ENCODE measurements at places on chromosomes 7 and 10.
A peak's percentile ranks its signal among the peaks of the same experiment; 100 is the strongest.

DNA sequence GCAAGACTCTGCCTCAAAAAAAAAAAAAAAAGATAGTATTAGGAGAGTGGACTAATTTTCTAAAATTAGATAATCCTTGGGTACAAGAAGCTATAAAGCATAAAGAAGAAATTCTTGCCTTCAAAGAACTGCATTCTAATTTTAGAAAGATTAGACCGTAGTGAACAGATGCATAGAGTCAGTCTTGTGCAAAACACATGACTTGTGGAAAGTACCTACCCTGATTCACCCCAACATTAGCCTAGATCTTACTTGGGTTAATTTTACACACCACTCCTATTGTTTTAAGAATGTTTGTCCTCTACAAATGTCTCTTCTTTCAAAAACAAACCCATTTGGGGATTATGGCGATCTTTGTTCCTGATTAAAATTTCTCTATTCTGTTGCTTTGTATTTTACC is 38.9 kb upstream of the SP8 start:
- DNase-seq = no peak

- DNase-seq = no peak
Observed at GRCh38 chr7:115354925-115355324, 433.0 kb downstream of the MDFIC start.

DNA sequence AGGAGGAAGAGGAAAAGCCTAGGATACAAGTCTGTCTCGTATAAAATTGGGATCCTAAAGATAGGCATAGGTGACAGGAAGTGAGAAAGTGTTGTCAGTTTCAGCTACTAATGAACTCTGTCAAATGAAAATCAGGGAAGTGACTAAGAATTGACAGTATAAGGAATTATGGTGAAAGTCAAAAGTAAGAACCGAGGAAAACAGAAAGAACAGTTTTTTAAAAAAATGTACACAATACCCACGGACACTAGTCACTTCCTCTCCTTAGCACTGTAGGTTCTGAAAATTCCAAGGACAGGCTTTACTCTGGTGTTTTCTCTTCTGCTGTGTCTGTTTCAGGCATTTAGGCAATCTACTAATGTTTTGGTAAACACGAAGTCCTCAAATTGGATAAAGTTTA is 42.3 kb downstream of the ATAD1 start:
- no peak for DNase-seq

GRCh38 chr7:111029141-111029572 is 61.8 kb upstream of the LRRN3 start:
- peak; percentile 15 for DNase-seq

- no peak for DNase-seq
Observed at GRCh38 chr7:25834050-25834449, 317.9 kb upstream of the NFE2L3 start.

DNA sequence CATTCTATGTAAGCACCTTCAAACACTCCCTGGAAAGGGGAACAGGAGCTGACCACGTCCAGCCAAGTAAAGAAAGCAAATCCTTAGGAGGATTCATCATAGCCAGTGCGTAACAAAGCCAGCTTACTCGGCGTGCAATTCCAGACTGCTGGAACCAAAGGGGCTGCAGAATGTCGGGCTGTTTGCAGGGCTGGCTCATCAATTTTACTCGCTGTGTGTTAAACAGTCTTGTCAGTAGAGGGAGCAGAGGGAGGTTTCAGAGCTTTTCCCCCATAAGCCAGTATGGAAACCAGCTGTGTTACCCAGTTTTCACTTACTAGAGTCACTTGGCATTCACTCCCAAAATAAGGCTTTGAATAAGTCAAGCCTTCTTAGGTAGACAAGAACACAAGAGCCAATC is 127.1 kb downstream of the KMT2E start:
- peak; percentile 14 for DNase-seq

DNA sequence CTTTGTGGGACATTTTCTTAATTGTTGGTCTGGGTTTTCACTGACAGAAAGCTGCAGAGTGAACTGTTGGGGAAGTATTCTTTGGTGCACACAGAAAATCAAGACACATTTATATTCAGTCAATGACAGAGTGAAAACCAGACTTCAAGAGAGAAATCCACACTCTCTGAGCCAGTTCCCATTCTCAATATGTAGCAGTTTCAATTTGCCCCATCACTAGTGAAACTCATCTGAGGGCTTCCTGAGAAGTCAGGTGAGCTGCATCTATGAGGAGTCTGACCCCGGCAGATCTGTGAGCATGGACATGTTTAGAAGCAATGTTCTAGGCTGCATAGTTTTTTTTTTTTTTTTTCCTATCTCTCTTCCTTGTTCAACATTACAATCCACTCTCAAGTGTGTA is 163.7 kb upstream of the AHR start:
- no peak for DNase-seq

DNA sequence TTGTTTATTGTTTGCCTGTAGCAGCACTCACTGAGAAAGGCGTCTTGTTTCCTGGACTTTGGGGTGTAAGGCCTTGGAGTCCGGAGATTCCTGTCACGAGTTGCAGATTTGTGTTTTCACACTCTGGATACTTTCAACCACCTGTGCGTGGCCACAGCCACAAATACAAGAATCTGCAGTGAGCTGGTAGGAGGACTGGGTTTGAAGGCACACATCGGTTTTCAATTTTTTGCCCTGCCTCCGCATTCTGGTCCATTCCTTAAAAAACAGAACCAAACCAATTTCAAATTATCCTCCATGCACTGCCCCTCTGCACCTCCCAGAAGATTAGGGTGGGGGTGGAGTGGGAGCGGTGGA is 619 bp downstream of the EXOC4 start:
- no peak for DNase-seq

DNA sequence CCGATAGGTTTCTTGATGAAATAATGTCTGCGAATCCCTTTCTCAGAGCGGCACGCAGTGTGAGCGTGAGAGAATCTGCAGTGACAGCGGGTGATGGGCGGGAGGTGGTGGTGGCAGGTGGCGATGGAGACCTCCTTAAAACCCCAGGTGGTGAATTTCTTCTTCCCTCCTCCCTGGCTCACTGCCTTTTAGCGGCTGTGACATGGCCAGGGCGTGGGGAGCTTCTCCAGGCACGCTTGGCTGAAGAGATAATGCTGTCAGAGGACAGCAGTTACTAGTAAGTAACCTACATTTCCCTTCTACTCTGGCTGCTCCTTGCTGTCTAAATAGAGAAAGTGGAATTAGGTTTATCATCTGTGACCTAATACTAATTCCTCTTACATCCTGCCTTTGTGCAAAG is 141.4 kb upstream of the INSYN2A start:
- no peak for DNase-seq

DNA sequence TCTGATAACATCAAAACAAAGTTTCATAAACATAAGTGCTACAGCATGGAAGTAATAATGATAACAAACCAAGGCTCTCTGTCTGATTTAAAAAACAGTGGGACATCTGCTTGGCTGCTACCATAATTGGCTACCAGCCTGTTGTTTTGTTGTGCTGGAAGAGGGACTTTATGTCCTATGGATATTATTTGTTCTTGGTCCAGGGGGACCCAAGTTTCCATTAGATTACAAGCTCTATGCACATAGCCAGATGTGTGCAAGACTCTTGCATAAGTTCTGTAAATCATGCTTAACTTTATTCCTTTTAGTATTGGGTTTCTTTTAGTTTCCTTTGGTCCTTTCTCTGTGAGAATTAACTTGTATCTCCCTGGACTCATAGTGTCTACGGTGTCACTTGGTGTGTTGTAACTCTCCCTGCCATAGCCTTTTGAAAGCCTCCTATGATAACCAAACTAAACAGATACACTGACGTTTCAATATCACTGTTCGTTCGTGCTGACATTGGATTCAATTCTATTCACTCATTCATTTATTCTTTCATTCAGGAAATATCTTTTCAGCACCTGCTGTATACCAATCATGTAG is 41.4 kb upstream of the CD36 start:
- DNase-seq = no peak

GRCh38 chr7:140078392-140078791 is 15.6 kb upstream of the PARP12 start:
- no peak for DNase-seq

GRCh38 chr10:105247831-105248499 is 606.9 kb downstream of the SORCS3 start:
- no peak for DNase-seq

GRCh38 chr7:28666154-28666553 is 253.8 kb downstream of the CREB5 start:
- no peak for DNase-seq

GRCh38 chr7:24980534-24981170 is 674 bp upstream of the OSBPL3 start:
- peak; percentile 80 for DNase-seq

DNA sequence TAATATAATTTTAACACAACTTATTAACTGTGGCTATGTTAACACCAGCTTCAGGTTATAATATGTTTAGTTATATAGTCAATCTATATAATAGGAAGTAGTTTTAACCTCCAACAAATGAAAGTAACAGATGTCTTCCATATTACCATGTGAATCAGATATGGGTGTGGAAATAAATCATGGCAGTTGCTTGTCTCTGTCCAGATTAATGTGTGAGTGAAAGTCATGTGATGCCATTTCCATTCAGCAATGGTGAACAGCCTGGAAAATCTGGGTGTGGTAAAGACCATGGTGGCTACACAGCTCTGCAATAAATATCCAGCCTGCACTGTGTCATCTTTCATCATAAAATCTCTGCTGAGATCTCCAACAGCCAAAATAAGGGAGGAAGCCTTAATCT is 27.8 kb downstream of the HEPACAM2 start:
- DNase-seq = no peak

DNA sequence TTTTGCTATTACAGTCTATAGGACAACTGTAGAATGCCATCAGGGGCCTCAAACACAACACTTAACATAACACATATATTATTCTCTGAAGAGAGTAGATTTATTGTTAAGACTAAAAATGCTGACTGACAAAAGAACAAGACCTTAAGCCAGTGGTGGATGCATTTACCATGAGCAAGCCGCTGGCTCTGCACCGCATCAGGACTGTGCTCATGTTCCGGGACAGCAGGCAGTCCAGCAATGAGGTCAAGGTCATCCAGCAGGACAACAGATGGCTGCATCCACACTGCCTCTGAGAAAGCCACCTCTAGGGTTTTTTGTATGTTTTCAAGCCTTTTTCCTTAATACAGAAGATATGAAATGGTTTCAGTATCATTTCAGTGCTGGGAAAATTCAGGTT is 23.8 kb downstream of the PEX1 start:
- no peak for DNase-seq

- peak; percentile 45 for DNase-seq
Observed at GRCh38 chr10:43137717-43138020, 576 bp upstream of the CSGALNACT2 start.

GRCh38 chr10:7887174-7887816 is 69.0 kb downstream of the TAF3 start:
- DNase-seq = no peak

DNA sequence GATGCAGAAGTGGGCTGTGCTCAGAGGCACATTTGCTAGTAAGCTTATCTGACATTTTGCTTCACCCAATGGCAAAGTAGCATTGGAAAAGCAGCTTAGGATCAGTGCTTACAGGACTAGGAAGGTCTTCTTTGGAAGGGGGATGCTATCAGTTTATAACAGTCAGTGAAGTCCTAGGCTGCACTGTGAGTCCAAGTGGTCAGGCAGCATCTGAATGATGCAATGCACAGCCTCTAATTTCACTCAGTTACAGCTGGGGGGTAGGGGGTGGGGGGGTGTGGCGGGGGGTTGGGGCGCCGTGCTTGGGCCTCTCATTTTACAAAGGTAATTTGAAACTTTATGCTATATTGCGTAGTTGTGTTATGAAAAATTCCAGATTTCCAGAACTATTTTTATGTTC is 652.3 kb upstream of the MGMT start:
- no peak for DNase-seq

GRCh38 chr7:150398108-150398964 is 19.2 kb downstream of the ZNF775 start:
- no peak for DNase-seq

GRCh38 chr10:100468978-100469377 is 6.2 kb downstream of the WNT8B start:
- DNase-seq = no peak

GRCh38 chr10:93267521-93267920 is 193.8 kb downstream of the CYP26A1 start:
- no peak for DNase-seq

DNA sequence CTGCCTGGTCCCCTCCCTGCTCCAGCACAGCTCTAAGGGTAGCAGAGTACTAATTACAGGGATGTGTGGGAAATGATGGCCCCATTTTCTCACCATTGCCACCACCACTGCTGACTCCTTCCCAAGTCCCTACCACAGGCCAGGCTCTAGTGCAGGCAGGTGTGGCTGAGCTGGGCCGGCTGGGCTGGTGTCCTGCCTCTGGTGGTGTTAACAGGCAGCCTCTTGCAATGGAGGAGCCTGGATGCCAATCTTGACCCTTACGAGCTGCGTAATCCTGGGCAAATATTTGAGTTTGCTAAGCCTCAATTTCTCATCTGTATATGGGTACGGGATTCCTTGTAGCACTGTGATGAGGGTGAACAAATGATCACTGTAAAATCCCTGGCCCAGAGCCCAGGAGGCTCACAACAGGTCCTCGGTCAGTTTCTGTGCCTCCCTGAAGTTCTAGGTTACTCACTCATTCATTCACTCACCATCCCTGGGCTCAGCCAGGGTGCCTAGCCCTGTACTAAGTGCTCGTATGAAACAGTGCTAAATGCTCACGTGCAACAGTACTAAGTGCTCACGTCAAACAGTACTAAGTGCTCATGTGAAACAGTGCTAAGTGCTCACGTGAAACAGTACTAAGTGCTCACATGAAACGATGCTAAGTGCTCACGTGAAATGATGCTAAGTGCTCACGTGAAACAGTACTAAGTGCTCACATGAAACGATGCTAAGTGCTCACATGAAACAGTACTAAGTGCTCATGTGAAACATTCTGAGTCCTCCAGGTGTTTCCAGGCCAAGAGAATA is 2.3 kb upstream of the FZD9 start:
- DNase-seq = no peak

DNA sequence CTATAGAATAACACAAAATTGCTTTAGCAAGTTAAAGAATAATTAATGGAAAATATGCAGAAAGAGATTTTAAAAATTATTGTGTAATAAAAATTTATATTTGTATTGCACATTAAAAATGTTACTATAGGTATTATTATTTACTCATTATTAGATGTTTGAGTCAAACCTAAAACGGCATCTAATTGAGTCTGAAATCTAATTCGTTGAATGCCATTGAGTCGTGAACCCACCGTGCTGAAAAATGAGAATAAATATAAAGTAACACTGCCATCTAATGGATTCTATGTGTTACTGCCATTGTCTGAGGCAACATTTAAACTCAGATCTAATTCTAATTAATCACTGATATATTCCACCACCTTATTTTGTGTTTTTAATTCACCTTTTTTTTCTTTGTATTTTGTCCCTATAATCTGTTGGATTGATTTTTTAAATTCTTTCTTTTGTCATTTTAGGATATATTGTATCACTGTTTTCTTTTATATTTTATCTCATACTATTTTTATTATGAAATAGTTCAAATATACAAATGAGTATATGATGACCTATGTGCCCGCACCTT is 62.2 kb downstream of the SAMD9 start:
- DNase-seq = peak; percentile 80

DNA sequence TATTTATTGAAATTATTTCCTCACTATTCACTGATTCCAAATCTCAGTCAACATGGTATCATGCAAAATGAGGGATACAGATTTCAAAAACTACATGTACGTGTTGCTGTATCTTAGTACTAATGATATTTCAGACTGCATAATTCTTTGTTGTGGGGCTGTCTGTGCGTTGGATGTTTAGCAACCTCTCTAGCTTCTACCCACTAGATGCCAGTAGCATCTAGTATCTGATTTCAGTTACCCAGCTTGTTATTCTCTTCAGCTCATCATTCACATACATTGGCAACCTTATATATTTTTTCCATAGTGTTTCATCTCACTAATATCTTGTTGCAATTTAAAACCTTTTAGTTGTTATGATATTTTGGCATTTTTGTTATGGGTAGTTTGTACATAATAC is 22.5 kb upstream of the WASL start:
- DNase-seq = no peak
